LNCaP clone FGC (cell line): ENCODE measurements at places on chromosomes 1 and 21.

- DNase-seq: no peak
These were observed 56.8 kb upstream of the ABCG1 start for GRCh38 chr21:42161956-42162681.

DNA sequence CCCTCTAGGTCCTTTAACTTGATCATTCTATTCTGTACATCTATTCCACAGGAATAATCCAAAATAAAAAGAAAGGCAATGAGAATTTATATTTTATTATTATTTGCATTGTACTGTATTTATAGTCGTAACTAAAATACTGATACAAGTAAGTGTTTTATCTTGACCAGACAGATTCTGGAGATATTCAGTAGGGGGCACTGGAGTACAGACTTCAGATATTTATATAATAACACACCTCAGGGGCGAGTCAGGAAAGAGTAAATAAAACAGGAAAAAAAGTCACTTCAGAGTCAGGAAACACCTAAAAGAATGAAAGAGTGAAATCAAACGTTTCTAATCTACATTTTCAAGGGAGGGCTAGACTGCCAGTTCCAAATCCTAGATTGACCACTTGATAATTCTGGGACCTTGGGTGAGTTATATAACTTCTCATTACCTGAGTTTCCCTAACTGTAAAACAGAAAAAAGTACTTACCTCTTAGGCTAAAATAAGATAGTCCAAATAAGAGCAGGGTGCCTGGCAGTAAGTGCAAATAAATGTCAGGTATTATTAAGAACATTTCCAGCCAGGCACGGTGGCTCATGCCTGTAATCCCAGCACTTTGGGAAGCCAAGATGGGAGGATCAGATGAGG lies 31.1 kb upstream of the MTF1 start:
- DNase-seq: peak; percentile 32

GRCh38 chr1:10033359-10033845 lies 644 bp downstream of the UBE4B start:
- no peak for DNase-seq

DNA sequence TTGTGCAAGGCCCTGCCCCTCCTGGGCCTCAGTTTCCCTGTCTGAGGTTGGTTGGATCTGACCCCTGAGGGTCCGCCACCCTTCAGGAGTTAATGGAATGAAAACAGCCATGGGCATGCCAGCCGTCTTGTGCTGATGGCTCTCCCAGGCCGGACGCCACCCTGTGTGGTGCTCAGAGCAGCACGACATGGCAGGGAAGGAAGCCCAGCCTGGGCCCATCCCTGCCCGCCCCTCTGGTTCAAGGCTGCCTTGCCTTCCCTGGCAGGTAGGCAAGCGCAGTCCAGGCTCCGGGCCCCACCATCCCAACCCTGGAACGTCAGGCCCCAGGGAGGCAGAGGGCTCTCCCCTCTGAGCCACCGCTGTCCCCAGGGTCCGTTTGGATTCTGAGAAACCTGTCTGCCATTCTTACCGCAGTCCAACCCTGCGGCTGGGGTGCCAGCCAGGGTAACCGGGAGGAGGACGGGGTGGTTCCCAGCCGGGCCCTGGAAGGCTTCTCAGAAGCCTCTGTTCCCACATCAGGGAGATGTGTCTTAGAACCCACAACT lies 108.5 kb upstream of the IFFO2 start:
- DNase-seq: no peak

- DNase-seq: no peak
These were observed 1.2 kb upstream of the ADPRS start for GRCh38 chr1:36087233-36088123.

DNA sequence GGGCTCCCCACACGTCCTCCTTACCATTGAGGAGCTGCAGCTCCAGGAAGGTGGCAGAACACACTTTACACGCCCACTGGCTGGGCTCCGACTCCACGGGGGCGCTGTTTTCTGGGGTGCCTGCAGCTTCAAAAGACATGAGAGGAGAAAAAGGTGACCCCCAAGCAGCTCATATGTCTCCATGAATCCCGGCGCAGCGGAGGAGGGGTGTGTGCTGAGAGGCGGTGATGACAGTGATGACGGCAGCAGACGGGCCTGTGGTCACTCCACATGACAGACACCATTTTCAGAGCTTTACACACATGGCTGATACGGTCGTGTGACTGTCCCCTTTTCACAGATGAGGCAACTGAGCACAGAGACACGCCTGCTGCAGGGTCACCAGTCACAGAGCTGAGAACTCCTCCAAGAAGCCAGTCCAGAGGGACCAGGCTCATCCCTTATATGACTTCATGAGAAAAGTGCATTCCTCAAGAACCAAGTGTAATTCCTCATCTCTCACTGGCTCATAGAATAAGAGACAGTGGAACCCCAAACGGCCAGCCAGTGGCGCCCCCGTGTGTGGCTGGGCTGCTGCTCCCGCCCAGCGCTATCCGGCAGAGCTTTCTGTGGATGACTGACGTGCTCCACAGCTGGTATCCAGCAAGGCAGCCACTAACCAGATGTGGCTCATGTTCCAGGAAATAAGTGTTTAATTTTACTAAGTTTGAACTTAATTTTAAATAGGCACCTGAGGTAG lies 31.9 kb downstream of the PRDM15 start:
- DNase-seq: no peak

- no peak for DNase-seq
These were observed 21.0 kb downstream of the CFAP74 start for GRCh38 chr1:1982379-1983232.

DNA sequence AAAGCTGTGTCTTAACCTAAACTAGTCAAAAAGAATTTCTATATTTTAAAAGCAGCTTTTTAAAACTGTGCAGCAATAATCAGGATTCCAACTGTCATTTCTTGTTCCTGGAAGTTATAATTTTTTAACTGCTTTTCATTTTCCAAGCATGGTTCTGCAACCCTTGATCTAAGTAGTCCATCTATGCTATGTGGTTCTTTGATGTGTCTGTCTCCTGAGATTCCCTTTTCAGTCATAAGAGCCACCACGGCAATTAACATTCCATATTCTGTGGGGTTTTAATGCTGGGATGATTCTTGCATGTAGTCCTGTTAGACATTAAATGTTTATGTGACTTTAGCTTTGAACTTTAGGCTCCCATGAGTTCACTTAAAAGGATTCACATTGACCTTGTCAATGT lies 220.4 kb downstream of the TPR start:
- DNase-seq: no peak

DNA sequence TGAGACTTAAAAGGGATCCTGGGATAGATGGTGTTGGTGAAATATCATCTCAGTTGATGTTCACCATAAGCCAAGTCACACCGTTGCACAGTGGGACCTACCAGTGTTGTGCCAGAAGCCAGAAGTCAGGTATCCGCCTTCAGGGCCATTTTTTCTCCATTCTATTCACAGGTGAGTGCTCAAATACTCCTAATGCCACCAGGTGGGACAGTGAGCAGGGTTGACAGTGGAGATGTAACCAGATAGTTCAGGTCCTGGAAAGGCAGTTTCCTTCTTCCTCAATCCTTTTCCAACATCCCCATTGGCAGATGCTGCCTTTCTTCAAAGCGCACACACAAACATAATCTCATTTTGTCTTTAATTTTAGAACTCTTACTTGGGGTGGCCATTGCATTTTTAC lies 11.6 kb downstream of the CD160 start:
- no peak for DNase-seq

DNA sequence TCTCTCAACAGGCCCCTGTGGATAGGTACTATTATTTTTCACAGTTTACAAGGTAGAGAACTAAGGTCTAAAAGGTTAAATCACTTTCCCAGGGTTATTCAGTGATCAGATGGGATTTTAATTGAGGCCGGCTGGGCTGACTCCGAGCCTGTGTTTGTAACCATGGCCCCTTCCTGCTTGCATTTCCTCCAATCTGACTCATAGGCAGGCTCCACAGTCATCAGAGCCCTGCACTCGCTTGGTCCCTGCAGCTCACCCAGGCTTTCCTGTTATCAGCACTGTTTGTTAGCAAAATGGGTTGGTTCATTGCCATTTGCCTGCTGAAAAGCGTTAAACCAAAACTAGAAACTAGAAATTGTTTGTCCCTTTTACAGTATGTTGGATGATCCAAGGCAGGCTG lies 41.4 kb upstream of the LMX1A start:
- DNase-seq: no peak

DNA sequence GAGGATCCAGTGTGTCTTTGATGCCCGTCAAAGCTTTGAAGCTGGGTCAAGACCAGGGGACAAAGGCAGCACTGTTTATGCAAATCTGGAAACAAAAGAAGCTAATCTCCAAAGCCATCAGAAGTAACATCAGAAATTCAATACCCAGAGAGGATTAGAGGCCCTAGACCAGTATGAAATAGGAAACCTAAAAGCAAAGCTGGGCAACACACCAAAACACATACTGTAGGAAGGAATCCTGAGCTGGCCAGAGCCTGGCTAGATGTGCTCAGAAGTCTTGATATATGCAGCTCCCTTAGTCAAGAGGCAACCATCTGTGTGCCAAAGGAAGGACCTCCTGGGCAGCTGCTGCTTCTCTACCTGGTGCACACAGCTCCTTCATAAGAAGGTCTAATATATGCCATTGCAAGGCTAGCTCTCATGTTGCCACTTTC lies 12.3 kb downstream of the COLGALT2 start:
- DNase-seq: peak; percentile 87

DNA sequence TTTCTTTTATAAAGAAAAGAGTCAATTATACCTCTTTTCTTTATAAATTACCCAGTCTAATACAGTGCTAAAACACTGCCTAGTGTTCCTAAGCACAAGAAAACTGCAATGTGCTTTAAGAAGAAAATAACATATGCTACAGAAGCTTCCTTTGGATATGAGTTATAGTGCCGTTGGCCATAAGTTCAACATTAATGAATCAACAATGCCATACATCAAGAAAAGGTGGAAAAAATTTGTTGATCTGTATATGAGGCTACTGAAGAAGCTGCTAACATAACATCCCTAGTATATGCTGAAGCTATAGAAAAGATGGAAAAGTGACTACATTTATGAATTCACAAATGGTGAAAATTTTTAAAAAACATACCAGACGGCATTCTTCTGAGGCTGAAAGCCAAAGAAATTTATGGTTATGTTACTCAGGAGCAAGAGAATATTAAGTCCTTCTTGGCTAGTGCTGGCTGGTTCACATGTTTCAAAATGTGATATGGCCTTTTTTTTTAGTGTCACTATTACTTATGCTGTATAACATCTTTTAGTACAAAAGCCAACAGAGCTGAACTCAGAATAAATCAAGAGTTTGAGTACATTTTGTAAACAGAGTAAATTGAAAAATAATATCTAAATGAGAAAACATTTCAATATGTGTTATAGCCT lies 743.2 kb upstream of the RGS18 start:
- no peak for DNase-seq
